ENCODE measurements at places on chromosomes 3 and 15. TPM values are rescaled to one million over a fixed set of nuclear protein-coding genes. Genes with fewer than 3 reads are reported as not detected.
A peak's percentile ranks its signal among the peaks of the same experiment; 100 is the strongest.

DNA sequence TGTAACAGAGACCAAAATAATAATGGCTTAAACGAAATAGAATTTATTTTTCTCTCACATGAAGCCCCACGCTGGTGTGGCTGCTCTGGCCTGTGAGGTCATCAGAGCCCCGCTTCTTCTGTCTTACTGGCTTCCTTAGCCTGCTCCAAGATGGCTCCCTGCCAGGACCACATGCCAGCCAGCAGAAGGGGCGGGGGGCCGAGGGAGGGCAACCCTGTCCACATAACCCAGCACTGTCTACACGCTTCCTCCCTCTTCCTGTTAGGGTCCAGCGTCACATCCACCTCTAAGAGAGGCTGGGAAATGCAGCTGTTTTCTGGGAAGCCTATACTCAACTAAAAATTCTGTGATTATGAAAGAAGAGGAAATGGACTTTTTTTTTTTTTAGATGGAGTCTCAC lies 107.9 kb upstream of the DLG1 start:
- no peak for ATAC-seq

GRCh38 chr15:85062560-85062959 lies 80.9 kb downstream of the PDE8A start:
- no peak for ATAC-seq

- ATAC-seq = no peak
These were observed 12.2 kb upstream of the CSTA start for GRCh38 chr3:122312826-122313225.

- no peak for ATAC-seq
These were observed 499.0 kb upstream of the ATP11B start for GRCh38 chr3:182294256-182294655.

DNA sequence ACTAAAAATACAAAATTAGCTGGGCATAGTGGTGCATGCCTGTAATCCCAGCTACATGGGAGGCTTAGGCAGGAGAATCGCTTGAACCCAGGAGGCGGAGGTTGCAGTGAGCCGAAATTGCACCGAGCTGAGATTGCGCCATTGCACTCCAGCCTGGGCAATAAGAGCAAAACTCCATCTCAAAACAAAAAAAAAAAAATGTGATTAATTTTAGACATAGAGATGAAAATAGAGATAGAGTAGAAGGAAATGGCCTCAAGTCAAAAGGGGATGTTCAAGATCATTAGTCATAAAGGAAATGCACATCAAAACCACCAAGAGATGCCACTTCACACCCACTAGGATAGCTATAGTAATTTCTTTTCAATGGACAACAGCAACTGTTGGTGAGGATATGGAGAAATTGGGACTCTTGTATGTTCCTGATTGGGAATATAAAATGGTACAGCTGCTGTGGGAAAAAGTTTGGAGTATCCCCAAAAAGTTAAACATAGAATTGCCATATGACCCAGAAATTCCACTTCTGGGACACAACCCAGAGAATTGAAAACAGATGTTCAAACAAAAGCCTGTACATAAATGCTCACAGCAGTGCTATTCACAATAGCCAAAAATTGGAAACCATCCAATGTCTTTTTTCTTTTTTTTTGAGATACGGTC lies 55.4 kb downstream of the ABHD2 start:
- ATAC-seq = peak; percentile 92

- ATAC-seq = no peak
These were observed 46.6 kb downstream of the CMSS1 start for GRCh38 chr3:99864289-99864688.

DNA sequence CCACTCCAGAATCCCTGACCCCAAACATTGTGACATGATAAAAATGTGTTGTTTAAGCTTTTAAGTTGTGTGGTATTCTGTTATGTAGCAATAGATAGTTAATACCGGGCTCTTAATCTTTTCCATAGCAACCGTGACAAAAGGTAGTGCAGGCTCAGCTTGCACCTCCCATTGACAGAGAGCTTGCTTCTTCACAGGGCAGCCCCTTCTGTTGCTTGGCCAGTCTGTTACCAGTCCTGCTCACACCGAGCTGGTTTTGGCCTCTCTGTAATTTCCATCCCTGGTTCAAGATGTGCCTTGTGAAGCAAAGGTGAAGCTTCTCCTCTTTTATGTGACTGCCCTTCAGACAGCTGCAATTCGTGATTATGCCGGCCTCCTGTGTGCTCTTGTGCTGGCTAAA lies 86.9 kb downstream of the CRYGS start:
- ATAC-seq = no peak

- no peak for ATAC-seq
These were observed 189.0 kb upstream of the ICE2 start for GRCh38 chr15:60667925-60668324.

- ATAC-seq = no peak
These were observed 61.7 kb downstream of the TMEM212 start for GRCh38 chr3:171904829-171905228.

DNA sequence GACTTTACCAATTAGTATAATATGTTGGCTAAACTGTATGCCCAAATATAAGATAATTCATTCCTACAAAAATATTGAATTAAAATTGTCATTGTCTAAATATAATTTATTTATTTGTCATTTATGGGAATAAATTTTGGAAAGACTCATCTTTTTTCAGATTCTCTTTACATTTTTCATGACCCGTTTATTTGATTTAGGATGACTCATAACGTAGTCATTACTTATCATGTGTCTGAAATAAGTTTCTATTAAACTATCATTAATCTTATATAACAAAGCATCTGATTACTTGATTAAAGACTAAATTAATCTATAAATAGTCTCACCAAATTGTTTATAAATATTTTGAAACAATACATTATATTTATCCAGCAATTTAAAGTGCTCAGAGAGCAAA lies 516.6 kb downstream of the CADM2 start:
- ATAC-seq = no peak

DNA sequence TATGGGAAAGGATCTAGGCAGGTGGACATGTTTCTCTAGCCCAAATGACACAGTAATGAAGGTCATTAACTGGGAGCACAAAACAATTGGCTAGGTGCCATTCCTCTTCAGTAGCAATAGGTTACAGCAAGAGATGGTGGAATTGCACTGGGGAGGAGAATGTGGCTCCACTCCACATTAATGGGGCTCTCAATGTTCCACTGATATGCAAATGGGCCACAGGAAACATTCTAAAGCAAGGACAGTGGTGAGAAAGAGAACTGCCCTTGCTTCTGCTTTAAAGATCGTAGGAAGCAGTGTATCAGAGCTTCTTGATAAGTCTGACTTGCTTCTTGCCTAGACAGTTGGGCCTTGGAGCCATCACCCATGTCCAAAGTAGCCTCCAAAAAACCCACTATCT lies 271.4 kb upstream of the PPP2R3A start:
- no peak for ATAC-seq

DNA sequence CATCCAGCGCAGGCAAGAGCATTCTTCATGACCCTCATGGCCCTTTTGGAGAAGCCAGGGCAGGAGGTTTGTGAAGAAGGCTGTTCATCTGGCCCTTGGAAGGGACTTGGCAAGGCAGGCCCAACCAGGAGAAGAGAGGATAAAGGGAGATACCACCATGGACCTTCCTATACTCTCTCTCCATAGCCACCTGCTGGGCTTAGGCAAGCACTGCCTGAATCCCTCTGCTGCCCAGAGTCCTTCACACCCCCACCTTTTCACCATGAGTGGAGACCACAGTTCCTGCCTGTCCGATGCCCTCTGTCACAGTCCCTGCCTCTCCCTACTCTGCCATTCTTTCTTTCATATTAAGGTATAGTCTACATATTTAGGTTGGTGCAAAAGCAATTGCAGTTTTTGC lies 10.6 kb upstream of the SFMBT1 start:
- no peak for ATAC-seq

DNA sequence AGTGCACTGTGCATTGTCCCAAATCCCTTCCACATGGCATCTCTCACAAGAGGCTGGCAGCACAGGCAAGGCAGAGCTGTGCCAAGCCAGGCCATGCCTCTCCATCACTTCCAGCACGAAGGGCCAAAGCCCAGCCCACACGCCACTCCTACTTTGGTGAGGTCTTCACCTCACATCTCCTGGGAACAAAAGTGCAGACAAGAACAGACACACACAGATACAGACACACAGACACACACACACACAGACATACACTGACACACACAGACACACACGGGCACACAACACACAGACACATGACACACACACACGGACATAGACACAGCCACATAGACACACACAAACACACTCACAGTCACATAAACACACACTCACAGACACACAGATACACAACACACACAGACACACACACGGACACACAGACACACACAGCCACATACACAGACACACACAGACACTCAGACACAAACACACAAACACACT lies 233.3 kb downstream of the UACA start:
- ATAC-seq = no peak

- ATAC-seq = no peak
These were observed 41.2 kb downstream of the LIPC start for GRCh38 chr15:58472821-58473581.

GRCh38 chr3:184694716-184695115 lies 17.1 kb downstream of the MAGEF1 start:
- no peak for ATAC-seq

DNA sequence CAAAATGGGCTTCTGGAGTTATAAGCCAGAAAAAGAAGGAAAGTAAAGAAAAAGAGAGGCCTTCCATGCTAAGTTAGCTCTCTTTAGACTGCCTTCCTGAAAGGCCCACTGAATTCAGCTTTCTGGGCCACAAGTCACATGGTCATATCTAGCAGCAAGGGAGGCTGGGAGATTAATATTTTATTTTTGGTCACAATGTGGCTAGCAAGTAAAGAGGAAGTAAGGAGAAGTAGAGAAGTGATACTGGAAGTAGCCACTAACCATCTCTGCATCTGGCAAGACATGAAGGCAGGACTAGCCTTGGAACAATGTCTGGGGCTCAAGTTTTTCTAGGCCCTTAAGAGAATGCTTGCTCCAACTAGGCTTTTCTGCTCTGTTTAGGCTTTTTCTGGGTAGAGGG lies 81.8 kb upstream of the UBE2E1 start:
- ATAC-seq = no peak

The TMCO5A gene
- not detected for total RNA-seq

The PATL2 gene
- 0.68 TPM for total RNA-seq

The PARP15 gene
- not detected for total RNA-seq

The NR2F2 gene
- total RNA-seq = 17.2 TPM

The SLC25A20 gene
- total RNA-seq = 21.6 TPM

The CKMT1A gene
- 4.6 TPM for total RNA-seq

The CCR9 gene
- total RNA-seq = 0.30 TPM

All from motor neuron (in vitro differentiated cells).